ENCODE measurements at places on chromosomes 2 and 18.

- DNase-seq = no peak
Observed at GRCh38 chr2:75454241-75454620, 106.5 kb downstream of the EVA1A start.

DNA sequence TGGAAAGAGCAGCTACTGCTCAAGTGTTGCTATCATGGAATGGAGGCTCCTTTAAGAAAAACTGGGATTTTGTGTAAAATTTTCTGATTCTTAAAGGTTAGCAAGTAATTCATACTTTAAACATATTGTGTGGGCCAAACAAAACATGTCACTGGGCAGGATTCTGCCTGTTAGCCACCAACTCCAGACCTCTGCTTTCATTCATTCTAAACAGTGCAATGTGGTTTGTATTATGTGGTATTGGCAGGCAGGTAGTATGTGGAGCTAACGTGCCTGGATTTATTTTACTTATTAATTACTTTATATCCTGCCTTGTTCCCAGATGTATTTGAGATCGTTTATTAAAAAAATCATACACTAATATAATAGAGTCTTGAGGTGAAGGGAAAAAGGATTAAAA, 1521.3 kb upstream of the ACVR2A start:
- no peak for DNase-seq

DNA sequence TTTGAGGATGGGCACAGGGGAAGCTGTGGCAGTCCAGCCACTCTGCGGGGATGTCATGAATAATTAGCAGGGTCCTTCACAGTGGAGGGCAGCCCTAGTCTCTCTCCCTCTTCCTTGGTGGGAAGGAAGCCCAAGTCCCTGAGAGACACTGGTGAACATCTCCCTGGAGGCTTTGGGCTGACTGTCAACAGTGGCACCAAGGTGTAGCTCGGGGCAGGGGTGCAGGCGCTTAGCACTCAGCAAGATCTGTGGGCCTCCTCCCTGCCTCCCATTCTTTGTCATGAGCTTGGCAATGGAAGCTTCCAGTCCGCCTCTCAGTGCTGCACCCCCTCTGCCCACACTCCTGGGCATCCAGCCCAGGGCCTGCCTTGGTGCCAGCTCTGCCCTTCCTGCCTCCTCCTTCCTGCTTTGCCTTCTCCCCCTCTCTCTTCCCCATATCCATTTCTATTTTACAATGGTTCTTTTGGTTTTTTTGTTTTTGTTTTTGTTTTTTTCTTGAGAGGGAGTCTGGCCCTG, 59.4 kb downstream of the STEAP3 start:
- DNase-seq = no peak

GRCh38 chr2:59223742-59224141, 982.6 kb upstream of the FANCL start:
- DNase-seq = no peak

DNA sequence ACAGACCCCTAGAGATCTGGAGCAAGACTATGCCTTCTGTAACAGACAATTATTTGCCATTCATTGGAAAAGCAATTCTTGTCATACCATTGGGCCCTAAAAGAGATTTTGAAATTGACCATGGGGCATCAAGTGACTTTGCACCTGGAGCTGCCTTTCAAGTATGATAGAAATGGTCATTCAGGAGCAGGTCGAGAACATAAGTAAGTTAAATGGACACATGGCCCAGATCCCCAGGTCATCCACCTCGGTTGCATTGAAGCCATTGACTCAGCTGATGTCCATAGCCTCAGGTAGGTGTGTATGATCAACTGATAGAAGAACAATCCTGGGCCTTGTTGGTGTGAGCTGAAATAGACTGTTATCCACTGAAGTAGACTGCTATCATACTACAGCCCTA, 19.3 kb downstream of the CHCHD5 start:
- no peak for DNase-seq

DNA sequence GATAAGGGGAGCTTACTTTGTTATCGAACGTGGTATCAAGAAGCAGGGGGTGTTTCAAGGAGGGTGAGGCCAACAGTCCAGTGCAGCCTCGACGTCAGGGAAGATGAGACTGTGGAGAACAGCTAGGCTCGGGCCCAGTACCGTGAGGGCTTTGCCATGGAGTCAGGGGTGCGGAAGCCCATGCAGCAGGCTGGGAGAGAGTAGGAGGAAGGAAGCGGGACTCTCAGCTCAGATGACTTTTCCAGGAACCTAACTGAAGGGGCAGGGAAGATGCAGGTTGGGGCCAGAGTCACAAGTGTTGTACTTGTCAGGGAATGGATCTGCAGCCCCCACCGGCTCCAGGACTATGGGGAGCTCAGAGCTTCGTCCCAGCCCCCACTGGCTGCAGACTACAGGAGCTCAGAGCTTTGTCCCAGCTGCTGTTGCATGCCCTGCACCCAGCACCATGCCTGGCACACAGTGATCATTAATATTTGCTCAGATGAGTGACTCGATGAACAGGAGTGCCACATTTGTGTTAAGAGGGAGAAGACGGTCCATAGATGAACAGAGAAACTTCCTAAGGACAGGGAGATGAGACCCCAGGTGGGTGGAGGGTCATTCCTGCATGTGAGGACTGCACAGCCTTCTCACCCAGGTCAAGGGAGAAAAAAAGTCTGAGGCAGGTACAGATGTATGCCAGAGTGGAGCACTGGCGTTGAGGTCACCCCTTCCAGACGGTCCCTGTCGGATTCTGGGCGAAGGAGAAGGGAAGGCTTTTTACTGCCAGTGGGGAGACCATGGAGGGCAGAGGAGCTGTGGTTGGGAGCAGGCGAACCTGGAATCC, 36.4 kb downstream of the PTGR3 start:
- DNase-seq = no peak

- no peak for DNase-seq
Observed at GRCh38 chr2:881204-881918, 69.3 kb upstream of the SNTG2 start.

DNA sequence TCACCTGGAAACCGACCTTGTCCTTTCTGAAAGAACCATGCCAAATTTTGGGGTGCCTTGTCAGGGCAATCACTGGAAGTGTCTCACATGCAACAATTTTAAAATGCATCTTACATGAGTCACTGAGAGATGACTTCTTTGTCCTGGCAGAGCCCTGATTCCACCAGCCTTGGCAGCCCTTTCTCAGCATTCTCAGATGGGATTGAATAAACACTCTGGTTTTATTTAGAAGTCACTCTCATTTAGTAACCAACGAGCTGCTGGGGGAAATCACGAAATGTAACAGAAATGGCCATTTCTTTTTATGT, 3.8 kb upstream of the ATP8B1 start:
- no peak for DNase-seq

DNA sequence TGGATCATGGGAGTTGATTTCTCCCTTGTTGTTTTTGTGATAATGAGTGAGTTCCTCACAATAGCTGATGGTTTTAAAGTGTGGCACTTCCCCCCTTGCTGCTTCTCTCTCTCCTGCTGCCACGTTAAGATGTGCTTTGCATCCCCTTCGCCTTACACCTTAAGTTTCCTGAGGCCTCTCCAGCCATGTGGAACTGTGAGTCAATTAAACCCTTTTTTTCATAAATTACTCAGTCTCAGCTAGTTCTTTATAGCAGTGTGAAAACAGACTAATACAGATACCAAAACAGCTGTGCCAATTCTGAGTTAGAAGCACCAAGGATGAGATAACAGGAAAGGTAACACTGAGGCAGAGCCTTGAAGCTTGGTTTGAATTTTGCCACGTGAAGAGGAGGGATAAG, 44.7 kb downstream of the ITSN2 start:
- DNase-seq = no peak

DNA sequence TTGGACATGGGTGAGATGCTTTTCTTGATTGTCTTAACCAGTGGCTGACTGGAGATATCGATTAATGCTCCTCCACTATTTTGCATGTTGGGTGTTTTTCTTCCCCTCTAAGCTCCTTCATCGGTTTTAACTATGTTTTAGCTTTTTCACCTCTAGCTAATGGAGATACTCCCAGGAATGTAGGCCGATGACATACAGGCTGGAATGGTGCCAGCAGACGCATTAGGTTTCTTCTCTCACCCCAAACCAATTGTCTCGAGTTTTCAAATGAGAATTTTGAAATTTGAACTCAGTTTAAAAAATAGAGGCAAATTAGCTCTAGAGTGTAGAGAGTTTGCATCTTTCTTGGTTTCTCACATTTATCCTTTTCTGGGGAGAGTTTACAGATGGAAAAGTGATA, 247.6 kb downstream of the RPRM start:
- DNase-seq = no peak

- DNase-seq = no peak
Observed at GRCh38 chr18:31281437-31281836, 36.5 kb upstream of the DSG1 start.

- DNase-seq = no peak
Observed at GRCh38 chr2:206063635-206064034, 22.3 kb downstream of the INO80D start.

GRCh38 chr18:48867978-48868377, 82.8 kb downstream of the SMAD7 start:
- DNase-seq = no peak

GRCh38 chr2:218262631-218263586, 2.1 kb downstream of the GPBAR1 start:
- no peak for DNase-seq

- no peak for DNase-seq
Observed at GRCh38 chr2:55010149-55010591, 40.1 kb downstream of the RTN4 start.

- no peak for DNase-seq
Observed at GRCh38 chr2:73970141-73970803, 14.4 kb upstream of the TET3 start.

GRCh38 chr18:62850619-62851306, 135.4 kb downstream of the PHLPP1 start:
- DNase-seq = no peak

DNA sequence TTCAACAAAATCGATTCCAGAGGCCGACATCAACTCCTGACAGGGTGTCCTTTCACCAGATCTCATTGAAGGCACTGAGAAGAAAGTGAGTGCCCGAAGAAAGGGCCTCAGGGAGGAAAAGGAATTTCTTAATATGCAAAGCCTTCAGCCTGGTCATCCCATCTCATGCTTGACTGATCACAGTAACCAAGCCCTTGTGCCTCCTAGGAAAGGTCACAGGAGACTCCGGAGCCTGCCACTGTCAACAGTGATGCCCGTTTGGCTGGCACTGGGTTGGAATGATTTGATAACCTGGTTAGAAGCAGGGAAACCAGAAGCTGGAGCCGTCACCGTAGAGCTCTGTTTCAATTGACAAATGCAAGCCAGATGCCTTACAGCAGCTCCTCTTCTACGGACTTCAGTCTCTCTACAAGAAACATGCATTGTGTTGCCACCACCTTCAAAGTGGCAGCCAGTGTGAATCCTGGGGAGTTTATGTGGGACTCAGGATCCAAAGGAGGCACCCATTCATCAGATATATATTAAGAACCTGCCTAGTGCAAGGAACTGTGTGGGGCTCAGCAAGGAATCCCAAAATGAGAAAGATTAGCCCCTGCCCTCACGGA, 24.6 kb downstream of the COX7A2L start:
- DNase-seq = no peak

GRCh38 chr2:84121-84520, 37.8 kb upstream of the FAM110C start:
- DNase-seq = no peak

GRCh38 chr2:17793803-17794354, 22.4 kb upstream of the MSGN1 start:
- no peak for DNase-seq

GRCh38 chr2:209495855-209496585, 72.2 kb downstream of the MAP2 start:
- DNase-seq = peak; percentile 16

DNA sequence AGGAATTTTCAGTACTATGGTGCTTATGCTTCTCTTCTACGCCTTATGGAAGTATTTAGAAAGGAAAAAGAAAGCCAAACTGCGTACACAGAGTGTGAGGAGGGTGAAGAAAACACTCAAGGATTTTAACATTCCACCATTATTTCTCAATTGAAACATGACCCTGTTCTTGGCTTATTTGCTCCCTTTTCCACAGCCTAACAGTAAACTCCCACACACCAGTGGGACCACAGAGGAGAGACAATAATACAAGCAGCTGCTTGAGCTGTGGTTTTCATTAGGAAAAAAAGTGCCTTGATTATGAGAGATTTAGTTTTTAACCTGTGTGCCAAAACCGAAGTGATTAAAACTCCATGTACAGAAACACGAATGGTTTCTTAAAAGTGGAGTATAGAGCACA, 134.3 kb downstream of the MEP1B start:
- no peak for DNase-seq

DNA sequence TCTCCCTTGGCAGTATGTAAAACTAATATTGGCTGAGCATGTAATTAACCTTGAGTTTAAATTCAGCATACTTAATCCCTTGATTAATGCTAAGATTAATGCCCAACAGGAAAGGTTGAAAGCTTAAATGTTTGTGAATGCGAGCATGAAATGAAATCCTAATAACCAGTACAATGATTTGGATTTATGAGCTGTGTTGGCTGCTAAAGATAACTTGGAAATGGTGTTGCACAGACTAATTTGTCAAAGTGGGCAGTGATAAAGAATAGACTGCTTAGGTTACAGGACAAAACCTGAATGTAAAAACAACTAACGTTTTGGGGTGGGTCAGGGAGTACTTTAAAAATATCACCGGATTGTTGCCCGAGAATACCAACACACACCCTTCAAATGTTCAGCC, 70.6 kb downstream of the MGAT5 start:
- no peak for DNase-seq

DNA sequence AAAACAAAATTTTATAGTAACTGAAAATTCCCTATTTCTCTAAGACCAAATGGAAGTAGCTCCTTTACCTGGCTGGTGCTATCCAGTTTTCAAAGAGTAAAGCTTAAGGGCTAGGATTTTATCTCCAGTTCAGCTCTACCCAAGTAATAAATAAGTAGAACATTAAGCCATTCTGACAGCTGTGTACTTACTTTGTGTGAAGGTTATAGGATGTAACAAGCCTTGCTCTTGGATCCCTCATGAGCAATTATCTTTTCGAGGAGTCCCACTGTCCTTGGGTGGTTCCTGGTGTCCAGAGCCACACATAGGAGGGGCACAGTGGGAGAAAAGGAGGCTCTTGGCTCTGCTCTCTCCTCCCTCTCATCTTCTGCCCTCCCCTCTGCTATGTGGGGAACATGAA, 45.5 kb downstream of the KIF5C start:
- no peak for DNase-seq

DNA sequence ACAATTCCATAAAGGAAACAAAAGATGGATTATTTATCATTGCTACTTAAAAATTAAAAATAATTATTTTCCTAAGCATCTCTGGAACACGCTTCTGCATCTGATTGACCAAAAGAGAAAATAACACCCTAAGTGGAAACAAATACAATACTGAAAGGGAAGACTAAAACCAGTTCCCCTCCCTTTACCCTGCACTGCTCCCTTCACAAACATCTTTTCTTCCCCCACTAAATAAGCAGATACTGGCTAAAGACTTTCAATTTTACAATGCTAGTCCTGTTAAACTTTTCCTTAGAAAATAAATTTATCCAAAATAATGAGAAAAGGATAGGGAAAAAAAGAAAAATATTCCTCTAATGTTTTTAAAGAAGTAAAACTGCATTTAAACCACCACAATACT, 4.3 kb downstream of the NCKAP1 start:
- DNase-seq = no peak

- peak; percentile 37 for DNase-seq
Observed at GRCh38 chr2:168456521-168457189, 583 bp downstream of the CERS6 start.

- no peak for DNase-seq
Observed at GRCh38 chr2:39243469-39244123, at the start of gene CDKL4. CDKL4 (minus strand) TSS chr2:39243970.
